ENCODE measurements at places on chromosomes 2 and 18. TPM values are rescaled to one million over a fixed set of nuclear protein-coding genes. Genes with fewer than 3 reads are reported as not detected.

LRRC30 gene
- total RNA-seq = not detected

MREG gene
- 10.4 TPM for total RNA-seq

LIPG gene
- total RNA-seq = 32.4 TPM

SEMA4F gene
- total RNA-seq = 11.0 TPM

EVA1A gene
- 3.8 TPM for total RNA-seq

- DNase-seq = no peak
- no peaks in the 10 kb centered on the region for H3K36me3 ChIP-seq
- H3K4me3 ChIP-seq = no peak overlapping the region
- no peaks in the 10 kb centered on the region for H3K4me1 ChIP-seq
Observed at GRCh38 chr2:6782517-6783237, 83.0 kb downstream of the CMPK2 start.

- peak; percentile 12 for DNase-seq
- H3K27me3 ChIP-seq = no peaks in the 10 kb centered on the region
- H3K4me3 ChIP-seq = peak overlapping the region; percentile 77
Observed at GRCh38 chr2:164014068-164014731, 278.4 kb upstream of the FIGN start.

- peaks cover 13% of the 10 kb centered on the region for H3K4me1 ChIP-seq
- no peak overlapping the region for H3K27ac ChIP-seq
- no peak for DNase-seq
- no peak overlapping the region for H3K4me3 ChIP-seq
- peaks cover 12% of the 10 kb centered on the region for H3K36me3 ChIP-seq
- H3K27me3 ChIP-seq = no peaks in the 10 kb centered on the region
Observed at GRCh38 chr18:2617401-2617998, 38.0 kb upstream of the SMCHD1 start.

GRCh38 chr2:64142741-64143168, 1.5 kb downstream of the PELI1 start:
- H3K4me1 ChIP-seq = peaks cover 40% of the 10 kb centered on the region
- H3K36me3 ChIP-seq = peaks cover 4% of the 10 kb centered on the region
- no peak for DNase-seq
- H3K4me3 ChIP-seq = peak overlapping the region; percentile 93
- no peaks in the 10 kb centered on the region for H3K27me3 ChIP-seq
- H3K27ac ChIP-seq = peak overlapping the region; percentile 96

GRCh38 chr2:209922116-209922515, 80.3 kb upstream of the RPE start:
- no peak overlapping the region for H3K4me3 ChIP-seq
- peaks cover 27% of the 10 kb centered on the region for H3K4me1 ChIP-seq
- H3K27ac ChIP-seq = no peak overlapping the region
- H3K27me3 ChIP-seq = no peaks in the 10 kb centered on the region

DNA sequence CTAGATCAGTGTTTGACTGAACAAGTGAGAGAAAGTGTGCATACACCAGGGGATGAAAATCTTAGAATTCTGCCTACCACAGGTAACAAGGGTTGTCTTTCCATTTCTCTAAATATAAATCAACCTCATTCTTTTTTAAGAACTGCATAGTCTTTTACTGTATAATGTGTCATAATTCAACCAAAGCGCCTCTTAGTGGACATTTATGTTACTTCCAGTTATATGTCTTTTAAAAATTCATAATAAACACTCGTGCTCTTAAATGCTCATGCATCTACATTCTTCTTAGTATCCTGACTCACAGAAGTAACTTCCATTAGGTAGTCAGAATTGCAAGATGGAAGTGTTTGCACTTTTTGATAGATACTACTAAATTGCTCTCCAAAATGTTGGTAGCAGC, 76.2 kb downstream of the CHRNA1 start:
- H3K4me1 ChIP-seq = peaks cover 7% of the 10 kb centered on the region
- no peak overlapping the region for H3K4me3 ChIP-seq
- no peaks in the 10 kb centered on the region for H3K36me3 ChIP-seq
- H3K27ac ChIP-seq = no peak overlapping the region
- H3K27me3 ChIP-seq = peaks cover 29% of the 10 kb centered on the region

- H3K27me3 ChIP-seq = no peaks in the 10 kb centered on the region
- DNase-seq = no peak
- H3K4me1 ChIP-seq = peaks cover 10% of the 10 kb centered on the region
Observed at GRCh38 chr18:44598514-44598913, 82.2 kb upstream of the SETBP1 start.

GRCh38 chr2:161077367-161078210, 82.6 kb upstream of the TANK start:
- H3K36me3 ChIP-seq = no peaks in the 10 kb centered on the region
- no peak overlapping the region for H3K4me3 ChIP-seq
- no peaks in the 10 kb centered on the region for H3K27me3 ChIP-seq

- no peak overlapping the region for H3K27ac ChIP-seq
- H3K4me1 ChIP-seq = no peaks in the 10 kb centered on the region
- no peaks in the 10 kb centered on the region for H3K27me3 ChIP-seq
- DNase-seq = no peak
- no peaks in the 10 kb centered on the region for H3K36me3 ChIP-seq
Observed at GRCh38 chr2:143965493-143966164, 554.3 kb downstream of the ZEB2 start.

DNA sequence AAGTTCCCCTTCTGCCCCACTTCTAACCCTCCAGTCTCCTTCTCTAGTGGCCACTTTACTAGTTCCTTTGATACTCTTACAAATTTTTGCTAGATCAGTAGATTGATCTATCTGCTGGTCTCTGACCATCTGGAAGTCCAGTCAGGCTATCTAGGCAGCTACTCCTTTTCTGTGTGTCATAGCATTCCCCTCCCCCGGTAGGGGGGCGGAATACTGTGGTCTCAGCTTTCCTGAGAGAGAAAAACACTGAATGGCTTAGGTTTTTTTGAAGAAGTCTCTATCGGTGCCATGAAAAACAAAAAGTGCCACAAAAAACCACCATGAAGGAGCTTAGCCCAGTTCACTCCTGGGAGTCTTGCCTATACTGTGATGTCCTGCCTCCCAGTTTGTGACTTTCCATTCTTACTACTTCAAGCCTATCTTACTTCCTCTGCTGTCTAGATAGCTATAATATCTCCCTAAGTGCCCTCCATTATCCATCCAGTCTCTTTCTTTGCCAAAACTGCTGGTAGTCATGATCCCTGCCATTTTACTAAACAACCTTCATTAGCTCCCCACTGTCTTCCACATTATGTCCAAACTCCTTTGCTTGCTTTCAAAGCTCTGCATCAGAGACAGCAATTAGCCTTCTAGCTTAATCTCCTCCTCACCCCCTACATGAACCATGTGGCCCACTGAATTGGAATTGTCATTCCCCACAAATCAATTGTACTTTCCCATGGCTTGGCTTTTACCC, 29.9 kb downstream of the TPGS2 start:
- no peak overlapping the region for H3K4me3 ChIP-seq
- peaks cover 41% of the 10 kb centered on the region for H3K36me3 ChIP-seq
- no peaks in the 10 kb centered on the region for H3K27me3 ChIP-seq

- H3K4me1 ChIP-seq = peaks cover 40% of the 10 kb centered on the region
- no peak overlapping the region for H3K27ac ChIP-seq
- no peaks in the 10 kb centered on the region for H3K27me3 ChIP-seq
Observed at GRCh38 chr18:46372670-46373069, 268.5 kb downstream of the HAUS1 start.

DNA sequence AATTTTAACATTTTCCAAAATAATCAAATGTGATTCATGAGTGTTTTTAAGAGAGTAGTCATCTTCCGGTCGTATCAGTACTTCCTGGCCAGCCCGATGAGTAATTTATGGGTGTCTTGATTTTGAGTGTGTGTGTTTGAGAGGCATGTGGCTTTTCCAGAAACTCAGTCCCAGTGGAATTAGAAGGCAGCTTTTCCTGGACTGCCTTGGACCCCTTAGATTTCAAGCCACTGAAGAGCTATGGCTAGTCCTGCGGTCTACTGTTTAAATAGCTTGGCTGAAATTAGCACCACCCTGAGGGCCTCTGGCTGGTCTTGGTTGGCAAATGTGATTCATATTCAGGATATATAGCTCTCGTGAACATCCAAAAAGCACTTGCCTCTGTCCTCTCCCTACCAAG, 59.4 kb downstream of the HK2 start:
- peaks cover 22% of the 10 kb centered on the region for H3K36me3 ChIP-seq
- no peaks in the 10 kb centered on the region for H3K4me1 ChIP-seq
- H3K4me3 ChIP-seq = no peak overlapping the region
- no peak overlapping the region for H3K27ac ChIP-seq
- no peak for DNase-seq

DNA sequence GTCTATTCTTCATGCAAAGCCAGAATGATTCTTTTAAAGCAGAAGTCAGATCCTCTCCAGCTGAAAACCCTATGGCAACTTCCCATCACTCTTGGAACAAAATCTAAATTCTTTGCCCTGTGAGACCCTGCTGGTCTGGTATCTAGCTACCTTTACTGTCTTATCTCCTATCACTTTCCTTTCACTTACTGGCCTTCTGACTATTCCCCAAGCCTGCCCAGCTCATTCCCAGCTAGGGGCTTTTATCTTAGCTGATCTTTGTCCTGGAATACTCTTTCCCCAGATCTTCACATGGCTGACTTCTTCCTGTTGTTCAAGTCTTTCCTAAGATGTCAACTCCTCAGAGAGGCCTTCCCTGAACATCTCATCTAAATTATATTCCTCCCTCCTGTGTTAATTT, 63.6 kb downstream of the GREB1L start:
- peaks cover 92% of the 10 kb centered on the region for H3K4me1 ChIP-seq
- no peak overlapping the region for H3K4me3 ChIP-seq
- no peak for DNase-seq
- no peaks in the 10 kb centered on the region for H3K27me3 ChIP-seq
- H3K27ac ChIP-seq = no peak overlapping the region

DNA sequence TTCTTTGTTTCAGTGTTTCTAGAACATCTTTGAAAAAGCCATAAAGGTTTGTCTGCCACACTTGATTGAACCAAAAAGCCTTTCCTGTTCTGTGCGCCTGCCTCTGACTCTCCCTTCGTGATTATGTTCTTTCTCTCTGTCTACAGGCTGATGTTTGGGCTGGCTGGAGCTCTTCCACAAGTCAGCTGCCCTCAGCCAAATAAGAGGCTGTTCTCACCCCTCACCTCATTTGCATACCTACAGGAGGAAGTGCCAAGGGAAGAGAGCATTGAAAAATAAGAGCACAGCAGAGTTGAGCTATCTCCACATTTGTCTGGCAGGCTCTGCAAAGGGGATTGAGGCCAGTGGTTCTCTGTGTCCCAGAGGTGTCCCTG, 15.8 kb downstream of the INPP5D start:
- H3K27me3 ChIP-seq = peaks cover 2% of the 10 kb centered on the region
- DNase-seq = no peak
- peaks cover 2% of the 10 kb centered on the region for H3K36me3 ChIP-seq

- peaks cover 6% of the 10 kb centered on the region for H3K4me1 ChIP-seq
- no peaks in the 10 kb centered on the region for H3K27me3 ChIP-seq
- no peak overlapping the region for H3K4me3 ChIP-seq
- no peak overlapping the region for H3K27ac ChIP-seq
Observed at GRCh38 chr2:230933521-230934180, 8.6 kb upstream of the GPR55 start.

DNA sequence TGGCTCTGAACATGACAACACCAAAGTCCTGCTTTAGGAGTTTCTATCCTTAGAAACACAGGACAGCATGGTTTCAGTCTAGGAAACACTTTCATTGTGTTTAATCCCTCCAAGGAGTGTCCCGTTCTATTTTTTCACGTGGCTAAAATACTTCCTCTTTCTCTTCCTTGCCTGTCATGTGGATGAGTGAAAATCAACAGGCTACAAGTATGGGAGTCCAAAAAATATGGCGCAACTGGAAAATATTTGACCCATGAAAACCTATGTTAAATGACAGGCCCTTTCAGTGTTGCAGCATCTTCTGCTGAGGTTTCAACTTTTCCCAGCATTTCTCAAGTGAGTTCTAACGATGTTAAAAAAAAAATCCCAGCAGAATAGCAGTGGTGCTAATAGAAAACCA, 146.3 kb downstream of the LAMA3 start:
- no peaks in the 10 kb centered on the region for H3K4me1 ChIP-seq
- H3K36me3 ChIP-seq = no peaks in the 10 kb centered on the region
- H3K27me3 ChIP-seq = no peaks in the 10 kb centered on the region
- H3K4me3 ChIP-seq = no peak overlapping the region
- H3K27ac ChIP-seq = no peak overlapping the region
- no peak for DNase-seq

DNA sequence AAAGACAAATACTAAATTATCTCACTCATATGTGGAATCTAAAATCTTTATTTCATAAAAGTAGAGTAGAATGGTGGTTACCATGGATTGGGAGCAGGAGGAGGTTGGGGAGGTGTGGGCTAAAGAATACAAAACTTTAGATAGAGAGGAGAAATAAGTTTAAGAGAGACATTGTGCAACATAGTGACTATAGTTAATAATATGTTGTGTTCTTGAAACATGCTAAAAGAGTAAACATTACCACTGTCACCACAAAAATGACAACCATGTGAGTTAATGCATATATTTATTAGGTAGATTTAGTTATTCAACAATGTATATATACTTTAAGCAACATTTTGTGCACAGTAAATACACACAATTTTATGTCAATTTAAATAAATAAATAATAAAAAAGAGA, 128.5 kb upstream of the COL3A1 start:
- H3K27me3 ChIP-seq = no peaks in the 10 kb centered on the region
- no peak for DNase-seq
- no peaks in the 10 kb centered on the region for H3K4me1 ChIP-seq
- peaks cover 3% of the 10 kb centered on the region for H3K36me3 ChIP-seq
- H3K4me3 ChIP-seq = no peak overlapping the region

GRCh38 chr2:200373973-200374416, 67.5 kb downstream of the SPATS2L start:
- peaks cover 13% of the 10 kb centered on the region for H3K4me1 ChIP-seq
- peaks cover 59% of the 10 kb centered on the region for H3K27me3 ChIP-seq
- H3K27ac ChIP-seq = no peak overlapping the region
- H3K4me3 ChIP-seq = no peak overlapping the region
- no peak for DNase-seq
